ENCODE measurements at places on chromosomes 13 and 19. TPM values are rescaled to one million over a fixed set of nuclear protein-coding genes. Genes with fewer than 3 reads are reported as not detected.

Gene SIGLECL1
- not detected for total RNA-seq

Gene ITGBL1
- 29.5 TPM for total RNA-seq

Gene SLC10A2
- not detected for total RNA-seq

Gene TEX29
- total RNA-seq = not detected

Gene SPINT2
- 0.64 TPM for total RNA-seq

Gene FPR1
- total RNA-seq = not detected

Gene GNG7
- total RNA-seq = not detected

Gene LHB
- not detected for total RNA-seq

Gene CDX2
- not detected for total RNA-seq

Gene MTMR6
- total RNA-seq = 24.0 TPM

Gene LGALS4
- not detected for total RNA-seq

Gene OR10H1
- total RNA-seq = not detected

Gene SYNE4
- 0.22 TPM for total RNA-seq

Gene RNF126
- total RNA-seq = 33.5 TPM

Gene KLHL1
- total RNA-seq = 0.05 TPM

Gene TPRX1
- not detected for total RNA-seq

Gene DACH1
- not detected for total RNA-seq

Gene RDH8
- total RNA-seq = not detected

Gene DZIP1
- 1.3 TPM for total RNA-seq

Gene NDUFA11
- total RNA-seq = 146 TPM

Gene TMEM150B
- not detected for total RNA-seq

Gene PRODH2
- total RNA-seq = not detected

Gene KISS1R
- total RNA-seq = not detected

Gene C19orf81
- total RNA-seq = 8.0 TPM

Gene ZNF554
- total RNA-seq = 0.63 TPM

Gene EID2B
- total RNA-seq = 4.9 TPM
